CD4-positive, alpha-beta memory T cell (primary cell): ENCODE measurements at places on chromosomes 12 and 14. TPM values are rescaled to one million over a fixed set of nuclear protein-coding genes. Genes with fewer than 3 reads are reported as not detected.

Gene AMHR2
- total RNA-seq = not detected

Gene PAPLN
- total RNA-seq = 0.17 TPM

- no peak overlapping the region for H3K4me3 ChIP-seq
- no peak for DNase-seq
- H3K36me3 ChIP-seq = no peaks in the 10 kb centered on the region
- no peak overlapping the region for H3K27ac ChIP-seq
- H3K4me1 ChIP-seq = no peaks in the 10 kb centered on the region
Observed at GRCh38 chr14:101098641-101099040, 195.1 kb upstream of the RTL1 start.

DNA sequence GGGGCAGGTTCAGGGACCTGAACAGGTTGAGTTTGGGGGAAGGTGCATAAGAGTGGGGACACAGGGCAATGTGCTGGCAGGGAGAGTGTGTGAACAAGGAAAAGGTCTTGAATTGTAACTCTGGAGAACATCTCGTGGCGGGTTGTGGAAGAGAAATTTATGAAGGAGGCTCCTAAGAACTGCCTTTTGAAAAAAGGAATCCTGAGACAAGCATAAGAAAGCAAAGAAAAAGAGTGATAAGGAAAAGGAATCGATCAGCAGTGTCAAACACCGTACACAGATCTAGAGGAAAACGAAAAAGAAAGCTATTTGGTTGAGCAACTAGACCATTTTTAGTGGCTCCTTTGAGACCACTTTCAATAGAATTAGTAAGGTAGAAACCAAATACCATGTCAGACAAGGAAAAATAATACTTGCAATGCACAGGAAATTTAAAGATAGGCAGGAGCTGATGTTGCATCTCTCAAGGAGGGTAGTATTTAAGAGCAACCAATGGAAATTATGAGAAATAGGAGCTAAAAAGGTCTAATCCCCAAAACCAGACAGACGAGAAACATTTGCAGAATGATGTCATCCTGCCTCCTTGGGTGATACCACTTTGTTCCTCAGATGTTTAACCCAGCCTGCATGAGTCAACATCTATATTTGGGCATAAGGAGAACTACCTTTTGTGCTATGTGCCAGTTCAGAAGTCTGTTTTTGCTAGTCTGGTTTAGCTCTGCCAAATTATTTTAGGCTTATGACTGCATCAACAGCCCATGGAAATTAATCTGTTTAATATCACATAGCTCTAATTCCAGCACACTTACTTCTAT lies 64.5 kb upstream of the STK38L start:
- no peak overlapping the region for H3K27ac ChIP-seq
- no peaks in the 10 kb centered on the region for H3K36me3 ChIP-seq

DNA sequence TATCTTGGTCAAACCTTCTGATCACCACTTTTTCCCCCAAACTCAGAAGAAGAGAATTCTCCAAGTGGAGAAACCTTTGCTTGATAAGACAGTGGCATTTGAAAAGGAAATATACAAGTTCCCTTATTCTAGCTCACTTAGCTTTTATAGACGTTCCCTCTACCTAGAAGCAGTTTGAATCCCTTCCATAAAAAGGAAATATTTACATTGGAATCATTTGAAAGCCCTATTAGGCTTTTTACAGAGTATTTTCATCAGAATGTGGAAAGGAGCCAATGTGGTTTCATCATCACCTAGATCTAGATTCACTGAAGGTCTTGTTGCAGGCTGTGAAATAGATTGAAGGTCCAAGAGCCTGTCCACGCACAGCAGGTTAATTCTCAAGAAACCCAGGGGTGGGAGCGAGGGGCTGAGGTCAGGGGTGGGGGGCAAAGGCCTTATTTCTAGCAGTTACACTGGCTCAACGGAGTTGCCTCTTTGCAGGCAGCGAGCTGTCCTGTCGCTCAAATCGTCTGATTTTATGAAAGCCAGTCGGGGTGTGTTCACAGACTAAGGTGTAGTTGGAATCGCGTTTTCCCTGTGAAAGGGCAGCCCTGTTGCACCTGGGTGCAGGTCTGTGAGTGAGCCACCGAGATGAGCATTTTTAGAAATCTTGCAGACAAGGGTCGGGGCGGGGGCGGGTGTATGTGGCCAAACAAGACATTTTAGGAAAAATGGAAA lies 45.6 kb downstream of the AACS start:
- H3K4me1 ChIP-seq = no peaks in the 10 kb centered on the region
- H3K4me3 ChIP-seq = no peak overlapping the region
- no peaks in the 10 kb centered on the region for H3K27me3 ChIP-seq
- no peak for DNase-seq
- no peaks in the 10 kb centered on the region for H3K36me3 ChIP-seq

GRCh38 chr12:63206909-63207308 lies 55.9 kb upstream of the AVPR1A start:
- no peak for DNase-seq
- no peaks in the 10 kb centered on the region for H3K27me3 ChIP-seq
- H3K36me3 ChIP-seq = no peaks in the 10 kb centered on the region
- no peak overlapping the region for H3K4me3 ChIP-seq
- no peak overlapping the region for H3K27ac ChIP-seq

Gene KRT77
- total RNA-seq = not detected

Gene ANAPC7
- total RNA-seq = 70.1 TPM

DNA sequence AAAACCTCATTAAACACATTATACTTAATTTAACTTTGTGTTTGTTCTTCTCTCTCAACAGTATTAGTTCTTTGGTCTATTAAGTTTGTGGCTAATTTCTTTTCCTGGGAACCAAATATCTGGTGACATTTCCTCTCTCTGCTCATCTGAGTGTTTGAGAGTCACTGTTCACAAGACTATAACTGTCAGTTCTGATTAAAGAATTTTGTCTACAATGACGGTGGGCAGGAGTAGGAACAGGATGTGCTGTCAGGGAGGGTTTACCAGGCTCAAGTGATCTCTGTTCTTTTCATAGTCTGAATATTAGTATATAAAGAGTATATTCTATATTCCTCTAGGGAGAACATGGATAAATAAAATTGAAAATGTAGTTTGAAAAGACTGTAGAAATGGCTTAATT lies 92.9 kb downstream of the ALG10B start:
- no peaks in the 10 kb centered on the region for H3K36me3 ChIP-seq
- H3K4me1 ChIP-seq = no peaks in the 10 kb centered on the region
- no peaks in the 10 kb centered on the region for H3K27me3 ChIP-seq
- no peak for DNase-seq
- no peak overlapping the region for H3K27ac ChIP-seq
